ENCODE measurements at places on chromosomes 11 and 22.

DNA sequence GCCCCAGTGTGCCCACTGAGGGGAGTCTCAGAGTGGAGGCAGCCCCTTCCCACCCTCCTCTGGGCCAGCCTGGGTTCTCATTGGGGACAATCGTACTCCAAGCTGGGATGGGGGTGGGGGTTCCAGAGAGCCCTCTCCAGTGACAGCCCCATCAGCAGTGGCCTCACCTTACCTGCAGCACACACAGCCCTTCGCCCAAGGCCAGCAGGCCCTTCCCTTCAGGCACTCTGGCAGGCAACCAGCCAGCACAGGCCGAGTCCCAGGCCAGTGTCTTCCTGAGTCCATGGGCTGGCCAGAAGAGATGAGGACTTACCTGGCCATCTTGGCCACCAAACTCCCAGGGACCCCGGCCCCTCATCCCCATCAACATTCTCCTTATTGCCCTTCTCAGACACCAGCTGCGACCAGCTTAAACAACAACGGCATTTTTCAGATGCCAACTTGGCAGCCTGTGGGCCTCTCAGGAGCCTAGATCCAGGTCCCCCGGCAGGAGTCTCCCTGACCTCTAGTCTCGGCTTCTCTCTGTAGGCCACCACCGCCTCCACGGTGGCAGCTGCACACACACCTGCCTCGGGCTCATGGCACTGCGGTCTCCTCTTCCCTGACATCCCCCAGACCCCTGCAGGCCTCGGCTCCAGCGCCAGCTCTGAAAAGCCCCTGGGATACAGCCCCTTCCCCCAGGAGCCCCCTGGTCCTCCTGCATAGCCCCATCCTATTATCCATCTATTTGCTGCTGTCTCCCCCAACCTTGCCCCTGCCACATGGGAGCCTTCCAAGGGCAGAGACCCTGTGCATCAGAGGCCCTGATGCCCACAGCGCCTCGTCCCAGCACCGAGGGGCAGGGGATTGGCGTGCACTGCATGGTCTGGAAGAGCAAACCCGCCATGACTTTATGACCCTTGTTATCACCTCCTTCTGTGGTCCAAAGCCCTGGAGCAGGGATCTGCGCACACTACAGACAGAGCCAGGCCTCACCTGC, 111.2 kb upstream of the FGF3 start:
- DNase-seq: no peak

DNA sequence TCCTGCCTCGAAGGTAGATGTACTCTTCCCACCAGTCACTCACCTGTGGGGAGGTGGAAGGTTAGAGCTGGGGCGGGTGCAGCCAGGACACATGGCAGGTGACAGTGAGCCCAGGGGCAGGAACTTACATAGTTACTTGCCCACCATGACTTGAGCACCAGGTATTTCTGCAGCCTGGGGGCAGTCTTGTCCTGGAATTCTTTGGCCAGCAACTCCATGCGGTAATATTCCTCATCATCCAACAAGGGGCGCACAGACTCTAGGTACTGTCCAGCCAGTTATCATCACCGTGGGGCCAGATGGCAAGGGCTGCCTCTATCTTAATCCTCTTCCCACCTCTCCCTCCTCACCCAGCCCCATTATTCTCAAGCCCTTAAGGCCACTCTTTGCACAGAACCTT, 2.2 kb downstream of the CPT1B start:
- no peak for DNase-seq

GRCh38 chr11:109864151-109864661, 229.0 kb upstream of the ZC3H12C start:
- no peak for DNase-seq

DNA sequence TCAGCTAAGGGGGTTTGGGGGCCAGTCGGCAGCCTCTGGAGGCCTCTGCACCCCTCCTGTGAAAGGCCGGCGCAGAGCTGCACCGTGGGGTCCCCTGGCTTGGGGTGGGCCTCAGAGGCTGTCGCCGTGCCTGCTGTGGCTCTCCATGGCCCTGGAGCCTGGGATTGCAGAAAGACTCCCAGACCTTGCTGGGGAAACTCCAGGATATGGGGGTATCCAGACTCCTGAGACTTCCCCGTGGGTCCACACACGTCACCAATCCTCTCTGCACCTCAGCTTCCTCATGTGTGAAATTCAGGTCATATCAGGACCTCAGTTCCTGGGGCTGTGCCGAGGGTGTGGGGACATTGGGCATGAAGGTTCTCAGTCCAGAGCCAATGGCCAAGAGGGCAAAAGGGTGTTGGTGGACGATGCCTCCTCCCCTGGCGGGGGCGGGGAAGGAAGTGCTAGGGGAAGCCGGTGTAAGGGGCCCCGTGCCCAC, 97.1 kb downstream of the KCNQ1 start:
- no peak for DNase-seq

- no peak for DNase-seq
Observed at GRCh38 chr11:65718531-65718930, 2.1 kb downstream of the RNASEH2C start.

DNA sequence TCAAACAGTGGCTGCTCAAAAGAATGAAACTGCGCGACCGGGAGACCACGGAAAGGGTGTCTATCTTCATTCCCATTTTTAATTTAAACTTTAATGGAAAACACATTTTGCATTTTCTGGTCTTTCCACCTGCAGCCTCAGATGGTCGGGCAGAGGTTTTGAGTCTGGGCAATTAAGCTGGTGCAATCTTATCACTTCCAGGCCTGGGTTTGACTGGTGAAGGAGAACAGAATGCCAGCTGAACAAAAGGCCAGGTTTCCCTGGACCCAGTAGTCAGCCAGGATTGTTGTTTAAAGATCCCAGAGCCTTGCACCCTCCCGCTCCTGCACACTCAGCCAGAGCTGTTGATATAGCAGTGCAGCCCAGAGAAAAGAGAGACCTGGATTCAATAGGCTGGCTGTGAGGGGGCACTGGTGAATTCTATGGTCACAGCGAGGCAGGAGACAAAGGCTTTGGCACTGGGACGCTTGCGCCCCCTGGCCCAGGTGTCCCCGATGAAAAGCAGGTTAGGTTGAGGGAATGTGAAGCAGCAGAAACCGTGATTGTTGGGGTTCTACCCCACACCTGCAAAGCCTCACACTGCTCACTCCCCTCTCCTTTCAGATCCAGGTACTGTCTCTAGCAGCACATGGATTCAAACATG, 83.6 kb downstream of the FLI1 start:
- DNase-seq: no peak

GRCh38 chr11:66231561-66231960, 36.9 kb upstream of the RAB1B start:
- no peak for DNase-seq

DNA sequence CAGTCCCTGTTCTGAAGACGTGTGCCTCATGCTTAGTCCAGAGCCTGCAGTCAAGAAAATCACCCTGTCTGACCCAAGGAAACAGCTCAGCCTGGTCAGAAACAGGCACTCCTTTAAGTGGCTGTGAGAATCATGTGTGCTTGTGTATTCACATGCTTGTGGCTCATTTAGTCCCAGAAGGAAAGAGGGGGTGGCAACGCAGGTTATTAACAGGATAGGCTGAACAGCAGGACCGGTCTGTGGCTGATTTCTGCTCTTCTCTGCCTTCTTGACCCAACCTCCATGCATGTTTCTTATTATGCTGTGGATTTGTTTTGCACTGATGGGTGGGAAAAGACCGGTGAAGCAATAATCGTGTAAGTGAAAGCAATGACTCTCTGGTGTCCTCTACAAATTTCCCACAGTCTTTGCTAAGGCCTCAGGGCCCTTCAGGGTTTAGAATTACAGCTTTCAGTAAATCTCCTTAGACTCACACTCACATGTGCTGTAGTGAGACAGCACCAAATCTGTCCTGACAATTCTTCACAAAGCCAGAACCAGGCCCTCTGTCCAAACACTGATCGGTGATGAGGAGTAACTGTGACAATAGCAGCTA, 288.1 kb downstream of the ETS1 start:
- DNase-seq: no peak

GRCh38 chr22:45896153-45896951, 80.6 kb downstream of the WNT7B start:
- DNase-seq: no peak

GRCh38 chr11:83241291-83241946, 44.7 kb downstream of the CCDC90B start:
- no peak for DNase-seq

DNA sequence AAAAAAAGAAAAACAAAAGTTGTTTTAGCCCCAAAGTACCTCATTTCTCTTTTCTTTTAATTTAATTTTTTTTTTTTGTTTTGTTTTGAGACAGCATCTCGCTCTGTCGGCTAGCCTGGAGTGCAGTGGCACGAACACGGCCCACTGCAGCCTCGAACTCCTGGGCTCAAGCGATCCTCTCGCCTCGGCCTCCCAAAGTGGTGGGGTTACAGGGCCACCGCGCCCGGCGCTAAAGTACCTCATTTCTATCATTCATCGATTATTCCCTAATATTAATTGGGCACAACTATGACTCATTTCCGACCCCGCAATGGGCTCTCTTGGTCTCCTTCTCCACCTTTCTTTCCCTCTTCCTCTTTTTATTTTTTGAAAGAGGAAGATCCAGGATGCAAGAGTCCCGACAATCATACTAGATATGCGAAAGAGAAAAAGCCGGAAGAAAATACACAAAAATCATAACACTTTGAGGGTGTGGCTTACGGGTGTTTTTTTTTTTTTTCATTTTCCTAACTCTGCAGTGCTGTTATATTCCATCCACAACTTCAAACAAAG, 475 bp upstream of the AIP start:
- no peak for DNase-seq

- no peak for DNase-seq
Observed at GRCh38 chr22:23405366-23405851, 174.7 kb downstream of the IGLL1 start.

GRCh38 chr11:20261526-20261925, 101.3 kb upstream of the DBX1 start:
- DNase-seq: no peak

DNA sequence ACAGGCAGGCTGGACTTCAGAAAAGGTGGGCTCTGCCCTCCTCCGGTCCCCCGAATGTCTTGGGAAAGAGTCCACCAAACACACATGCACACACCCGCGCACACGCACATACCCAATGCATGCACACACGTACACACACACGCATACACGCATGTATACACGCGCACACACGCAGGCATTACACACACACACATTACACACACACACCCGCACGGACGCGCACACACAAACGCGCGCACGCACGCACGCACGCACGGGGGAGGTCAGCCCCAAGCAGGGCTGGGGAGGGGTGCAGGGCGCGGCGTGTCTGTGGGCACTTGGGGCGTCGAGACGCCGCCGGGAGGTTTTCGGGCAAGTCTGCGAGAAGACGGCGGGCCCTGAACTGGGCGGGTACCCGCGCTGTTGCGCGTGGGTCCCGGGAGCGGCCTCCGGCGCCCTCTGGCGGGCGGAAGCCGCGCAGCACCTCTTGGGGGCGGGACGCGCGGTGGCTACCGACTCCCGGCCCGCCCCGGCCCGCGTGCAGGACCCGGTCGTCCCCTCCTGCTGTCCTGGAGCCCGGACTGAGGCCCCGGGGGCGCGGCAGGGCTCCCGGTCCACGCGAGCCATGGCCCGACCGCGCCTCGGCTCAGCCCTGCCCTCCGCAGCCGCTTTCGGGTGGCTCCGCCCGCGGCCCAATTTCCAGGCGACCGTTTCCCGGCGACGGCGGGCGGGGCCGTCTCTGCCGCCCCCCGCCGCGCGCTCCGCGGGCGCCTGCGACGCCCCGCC, 3.6 kb downstream of the SEPTIN5 start:
- peak; percentile 70 for DNase-seq

DNA sequence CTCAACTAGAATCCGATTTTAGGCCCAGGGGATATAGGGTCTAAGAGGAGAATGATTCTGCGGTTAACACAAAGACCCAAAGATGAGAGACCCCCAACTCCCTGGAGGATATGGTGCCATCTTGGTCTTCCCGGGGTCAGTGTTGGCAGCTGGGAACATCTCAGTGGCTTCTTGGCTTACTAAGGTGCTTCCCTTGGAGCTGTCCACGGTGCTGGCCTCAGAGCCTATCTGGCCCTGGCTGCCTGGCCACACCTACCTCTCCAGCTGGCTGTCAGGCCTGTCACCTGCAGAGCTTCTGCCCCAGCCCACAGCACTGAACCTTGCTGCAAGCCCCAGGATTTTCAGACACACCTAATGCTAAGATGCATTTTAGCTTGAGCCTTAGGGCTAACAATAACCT, 70.7 kb upstream of the THY1 start:
- no peak for DNase-seq

DNA sequence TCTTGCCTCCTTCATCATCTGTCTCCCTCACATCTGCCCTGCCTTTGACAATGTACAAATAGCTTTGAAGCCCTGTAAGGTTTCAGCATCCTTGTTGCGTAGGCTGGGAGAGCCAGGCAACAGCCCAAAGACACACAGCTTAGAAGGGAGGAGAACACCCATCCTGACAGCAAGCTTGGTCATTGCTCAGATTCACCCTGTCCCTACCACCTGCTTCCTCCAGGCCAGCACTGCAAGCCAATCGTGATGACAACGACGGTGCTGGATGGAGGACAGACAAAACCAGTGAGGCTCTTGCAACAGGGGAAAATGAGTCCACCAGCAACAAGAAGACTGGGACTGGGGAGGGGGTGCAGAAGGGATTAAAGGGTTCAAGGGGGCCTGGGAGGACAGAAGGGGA, 32.9 kb upstream of the CD5 start:
- DNase-seq: no peak

DNA sequence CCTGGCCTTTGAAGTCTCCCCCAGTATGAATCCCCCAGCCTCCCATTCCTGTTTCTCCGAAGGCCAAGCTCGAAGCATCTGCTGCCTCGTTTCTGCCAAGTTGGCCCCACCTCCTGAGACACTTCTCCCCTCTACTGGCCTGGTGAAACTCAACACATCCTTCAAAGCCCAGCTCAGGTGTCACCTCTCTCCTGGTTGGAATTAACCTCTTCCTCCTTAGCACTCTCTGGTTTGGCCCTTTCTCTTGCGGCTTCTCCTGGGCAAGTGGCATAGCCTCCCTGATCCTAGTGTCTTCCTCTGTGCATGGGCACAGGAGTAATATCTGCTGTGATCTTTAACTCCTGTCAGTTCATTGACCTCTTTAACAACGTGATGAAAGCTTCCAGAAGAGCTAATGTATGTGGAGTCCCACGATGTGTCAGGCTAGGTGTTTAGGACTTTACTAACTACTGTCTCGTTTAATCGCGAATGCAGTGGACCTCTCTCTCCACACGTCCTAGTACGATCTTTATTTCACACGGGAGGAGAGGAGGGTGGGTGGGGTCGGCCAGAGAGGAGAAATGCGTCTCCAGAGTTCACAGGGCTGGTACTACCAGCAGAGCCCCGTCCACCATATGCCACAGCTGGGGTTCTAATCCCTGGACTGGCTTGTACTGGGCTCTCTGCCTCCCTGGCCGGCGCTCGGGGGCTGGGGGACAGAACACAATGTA, 826 bp upstream of the PTPRJ start:
- DNase-seq: no peak

DNA sequence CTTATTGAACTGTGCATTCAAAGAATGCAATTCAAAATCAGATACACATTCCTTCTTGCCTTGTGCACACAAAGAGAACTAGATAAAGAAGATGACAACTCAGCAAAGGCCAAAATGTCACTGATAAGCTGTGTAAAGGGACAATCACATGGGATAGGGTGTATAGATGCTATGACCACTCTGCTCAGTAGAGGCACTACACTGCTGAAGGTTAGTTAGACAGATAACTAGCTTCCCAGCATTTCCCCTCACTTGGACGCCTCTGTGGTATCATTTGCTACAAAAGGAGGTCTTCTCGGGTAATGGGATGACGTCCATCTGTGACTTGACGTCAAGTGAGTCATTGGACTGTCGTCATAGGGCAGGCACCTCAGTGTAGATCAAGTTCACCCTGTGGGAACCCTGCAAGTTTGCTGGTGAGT, 424.9 kb upstream of the CCDC90B start:
- DNase-seq: no peak

- no peak for DNase-seq
Observed at GRCh38 chr11:3155691-3156258, 9.3 kb downstream of the OSBPL5 start.
